ENCODE measurements at places on chromosomes 4 and X.

DNA sequence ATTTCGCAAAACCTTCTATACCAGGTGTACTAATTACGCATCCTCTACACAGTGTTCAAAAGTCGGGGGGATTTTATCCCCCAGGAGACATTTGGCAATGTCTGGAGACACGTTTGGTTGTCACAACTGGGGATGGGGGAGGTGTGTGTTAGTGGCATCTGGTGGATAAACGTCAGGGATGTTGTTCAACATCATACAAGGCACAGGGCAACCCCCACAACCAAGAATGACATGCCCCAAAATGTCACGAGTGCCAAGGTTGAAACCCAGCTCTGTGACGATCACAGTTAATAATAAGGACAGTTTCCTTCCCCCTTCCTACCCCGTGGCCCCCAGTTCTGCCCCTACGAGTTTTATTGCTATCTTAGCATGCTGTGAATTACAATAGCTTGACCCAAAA is 15.9 kb upstream of the SEL1L3 start:
- peak; percentile 40 for DNase-seq

GRCh38 chrX:143674926-143675325 is 39.0 kb upstream of the SLITRK4 start:
- no peak for DNase-seq

DNA sequence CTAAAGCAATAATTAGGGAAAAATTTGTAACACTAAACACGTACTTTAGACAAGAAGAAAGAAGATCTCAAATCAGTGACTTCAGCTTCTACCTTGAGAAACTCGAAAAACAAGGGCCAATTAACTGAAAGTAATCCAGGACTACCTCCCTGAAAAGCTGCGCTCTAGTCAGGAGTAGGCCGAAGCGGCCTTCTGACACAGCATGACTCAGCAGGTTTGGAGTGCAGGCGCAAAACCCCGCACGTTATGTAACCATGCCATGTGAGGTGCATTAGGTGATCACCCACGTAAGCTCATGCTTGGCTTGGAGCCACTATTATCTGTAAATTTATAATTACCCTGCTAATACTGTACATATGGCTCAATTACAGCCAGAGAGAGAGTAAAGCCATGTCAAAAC is 52.8 kb upstream of the CCDC149 start:
- DNase-seq = no peak

- no peak for DNase-seq
These were observed 587.1 kb upstream of the CPEB2 start for GRCh38 chr4:14415146-14415545.

GRCh38 chr4:56976837-56977320 is 527 bp downstream of the NOA1 start:
- no peak for DNase-seq

GRCh38 chr4:141636771-141637460 is 533 bp downstream of the IL15 start:
- DNase-seq = no peak

DNA sequence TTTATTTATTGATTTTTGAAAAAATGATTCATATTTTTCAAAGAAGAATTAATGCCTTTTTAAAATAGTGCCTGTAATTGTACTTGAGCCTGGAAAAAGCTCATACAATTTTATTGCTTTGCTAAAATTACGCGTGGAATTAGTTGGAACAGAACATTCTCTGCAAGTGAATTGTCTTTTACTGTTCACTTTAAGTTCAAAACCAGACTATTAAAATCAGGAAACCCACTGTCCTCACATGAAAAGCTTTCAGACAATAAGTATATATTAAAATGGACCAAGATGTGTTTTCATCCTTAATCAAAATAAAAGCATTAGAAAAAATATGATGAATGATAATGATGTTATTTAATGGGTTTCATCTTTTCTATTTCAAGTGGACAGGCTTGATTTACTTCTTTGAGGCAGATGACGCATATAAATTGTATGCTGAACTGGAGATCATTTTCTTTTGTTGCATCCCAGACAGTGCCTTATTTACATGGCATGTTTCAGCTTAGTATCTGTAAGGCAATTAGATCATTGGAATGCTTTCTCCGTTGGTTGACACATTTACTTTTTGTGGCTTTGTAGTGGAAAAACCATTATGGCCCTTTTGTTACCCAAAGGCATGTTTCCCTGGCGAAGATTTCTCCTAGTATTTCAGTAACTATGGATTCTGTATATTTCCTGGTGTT is 299.0 kb upstream of the MAGEC2 start:
- DNase-seq = no peak

DNA sequence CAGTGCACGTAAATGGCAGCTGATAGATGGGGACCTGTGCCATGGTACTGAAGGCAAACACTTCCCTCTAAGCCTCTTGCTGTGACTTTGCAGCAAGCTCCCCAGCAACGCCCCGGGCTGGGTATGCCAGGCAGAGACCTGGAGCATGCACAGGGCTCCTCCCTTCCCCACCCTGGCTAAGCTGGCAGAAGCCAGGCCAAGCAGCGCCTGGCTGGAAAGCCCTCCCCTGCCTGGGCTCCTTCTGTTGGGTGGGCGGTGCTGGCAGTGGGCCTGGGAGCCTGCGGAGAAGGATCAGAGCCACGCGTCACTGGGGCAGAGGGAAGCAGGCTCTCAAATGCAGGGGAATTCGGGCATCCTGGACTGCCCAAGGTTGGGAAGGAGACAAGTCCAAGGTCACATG is 3.6 kb downstream of the ATP2B3 start:
- no peak for DNase-seq

DNA sequence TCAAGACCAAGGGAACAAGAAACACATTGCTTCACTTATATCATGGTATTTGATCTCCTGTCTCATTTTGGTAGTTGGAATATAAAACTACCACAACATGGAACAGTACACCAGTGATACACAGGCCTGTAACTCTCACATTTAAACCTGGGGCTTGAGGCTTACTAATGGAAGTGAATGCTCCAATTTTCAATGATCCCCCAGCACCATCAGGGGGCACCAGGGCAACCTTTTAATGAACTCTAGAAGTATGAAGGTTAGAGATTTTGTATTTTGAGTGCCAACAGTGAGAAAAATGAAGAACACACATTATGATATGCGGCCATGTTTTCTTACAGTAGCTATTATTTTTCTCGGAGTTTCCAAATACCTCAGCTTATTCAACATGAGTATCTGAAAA is 50.7 kb downstream of the C4orf33 start:
- no peak for DNase-seq

DNA sequence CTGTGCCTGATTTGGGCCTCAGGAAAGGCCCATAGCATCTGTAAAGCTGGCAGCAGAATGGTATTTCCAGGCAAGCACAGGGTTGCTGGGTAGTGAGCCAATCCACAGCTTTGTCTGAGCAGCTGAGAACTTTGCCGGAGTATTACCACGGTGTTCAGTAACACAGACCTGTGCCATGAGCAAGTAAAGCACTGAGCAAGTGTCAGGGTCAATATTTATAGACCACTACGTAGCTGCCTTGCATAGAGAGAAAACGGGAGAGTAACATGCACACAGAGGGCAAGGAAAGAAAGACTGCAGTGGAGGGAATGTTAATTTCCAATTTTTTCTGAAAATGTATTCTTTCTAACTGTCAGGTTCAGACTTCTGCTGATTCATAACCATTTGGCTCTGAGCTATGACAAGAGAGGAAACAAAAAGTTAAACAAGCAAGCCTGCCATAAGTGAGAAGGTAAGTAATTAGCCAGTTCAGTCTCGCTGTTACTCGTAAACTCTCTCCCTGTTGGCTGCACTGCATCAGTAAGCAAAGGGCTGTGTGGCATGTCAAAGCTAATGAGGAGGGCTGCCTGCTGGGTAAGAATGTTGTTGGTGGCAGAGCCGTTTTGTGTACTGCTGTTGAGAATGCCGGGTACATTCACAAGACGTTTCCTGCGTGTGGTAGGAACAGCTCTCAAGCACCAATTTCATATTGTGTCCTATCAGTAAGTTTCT is 238.1 kb downstream of the BMPR1B start:
- DNase-seq = no peak

DNA sequence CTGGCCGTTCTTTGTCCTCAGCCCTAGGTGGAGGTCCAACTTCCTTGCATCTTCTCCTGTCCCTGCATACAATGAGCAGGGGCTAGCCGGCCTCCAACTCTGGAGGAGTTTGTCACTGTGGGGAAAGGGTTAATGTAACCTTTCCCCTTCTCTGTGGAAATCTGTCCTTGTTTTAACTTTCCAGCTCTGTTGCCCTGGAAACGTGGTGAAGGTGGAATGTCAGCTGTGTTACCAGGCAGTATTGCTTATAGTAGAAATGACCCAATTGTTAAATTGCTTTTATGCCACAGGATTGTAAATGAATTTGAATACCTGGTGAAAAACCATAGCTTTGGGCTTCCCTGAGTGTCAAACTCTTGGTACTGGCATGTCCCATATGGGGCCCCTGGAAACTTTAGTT is 131.6 kb upstream of the SCML1 start:
- DNase-seq = no peak

GRCh38 chr4:183287677-183288076 is 32.4 kb downstream of the CLDN22 start:
- no peak for DNase-seq

GRCh38 chrX:22105231-22105630 is 73.1 kb downstream of the PHEX start:
- DNase-seq = no peak

DNA sequence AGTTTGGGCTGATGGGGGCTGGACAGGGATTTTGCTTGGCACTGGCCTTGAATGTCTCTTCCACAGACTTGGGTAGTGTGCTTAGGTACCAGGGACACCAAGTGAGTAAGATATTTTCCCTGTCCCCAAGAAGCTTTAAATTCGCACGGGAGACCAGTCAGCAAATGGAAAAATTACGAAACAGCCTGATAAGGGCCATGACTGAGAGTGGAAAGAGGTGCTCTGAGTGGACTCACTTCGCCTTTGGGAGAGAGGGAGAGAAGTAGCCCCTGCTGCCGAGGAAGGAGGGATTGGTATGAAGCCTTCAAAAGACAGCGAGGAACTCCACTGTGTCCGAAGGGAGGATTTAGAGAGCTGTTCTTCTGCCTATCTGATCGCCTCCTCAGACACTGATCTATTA is 2.6 kb downstream of the LSM6 start:
- DNase-seq = no peak

DNA sequence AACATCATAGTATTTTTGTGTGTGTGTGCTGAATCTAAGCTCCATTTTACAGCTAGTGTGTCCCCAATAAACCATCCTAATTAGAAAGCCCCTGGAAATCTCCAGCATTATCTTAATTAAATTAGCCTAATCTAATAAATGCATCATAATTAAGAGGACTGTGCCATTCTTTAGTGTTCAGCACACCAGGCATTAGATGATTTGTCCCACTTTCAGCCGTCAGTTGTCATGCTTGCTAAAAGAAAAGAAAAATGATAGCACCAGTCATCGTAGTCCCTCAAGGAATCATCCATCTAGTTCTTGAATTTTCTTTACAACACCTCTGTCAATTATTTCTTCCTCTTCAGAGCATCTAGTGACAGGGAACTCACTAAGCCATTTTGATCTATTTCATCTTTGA is 155.9 kb downstream of the PALLD start:
- DNase-seq = no peak

GRCh38 chr4:122121593-122121992 is 30.5 kb upstream of the BLTP1 start:
- no peak for DNase-seq

- DNase-seq = no peak
These were observed 326.6 kb upstream of the F9 start for GRCh38 chrX:139203651-139204570.

- no peak for DNase-seq
These were observed 34.3 kb upstream of the PPP2R2C start for GRCh38 chr4:6506616-6507140.

GRCh38 chrX:78314561-78314960 is 12.8 kb downstream of the CYSLTR1 start:
- peak; percentile 72 for DNase-seq

DNA sequence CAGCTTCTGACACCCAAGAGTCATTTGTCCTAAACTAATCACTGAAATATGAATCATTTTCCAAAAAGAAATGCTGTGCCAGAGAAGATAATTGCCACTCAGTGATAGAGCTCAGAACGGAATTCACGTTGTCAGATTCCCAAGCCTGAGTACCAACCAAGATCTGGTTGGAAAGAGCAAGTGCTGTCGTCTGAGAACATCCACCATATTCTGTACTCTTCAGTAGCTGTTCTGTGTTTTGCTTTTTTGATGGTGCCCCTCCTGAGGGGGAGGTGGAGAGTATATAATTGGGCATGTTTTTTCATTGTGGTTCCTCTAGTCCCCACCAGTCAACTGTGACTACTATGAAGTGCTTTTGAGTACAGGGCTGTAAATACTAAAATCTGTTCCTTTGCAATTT is 13.2 kb downstream of the RUFY3 start:
- no peak for DNase-seq

DNA sequence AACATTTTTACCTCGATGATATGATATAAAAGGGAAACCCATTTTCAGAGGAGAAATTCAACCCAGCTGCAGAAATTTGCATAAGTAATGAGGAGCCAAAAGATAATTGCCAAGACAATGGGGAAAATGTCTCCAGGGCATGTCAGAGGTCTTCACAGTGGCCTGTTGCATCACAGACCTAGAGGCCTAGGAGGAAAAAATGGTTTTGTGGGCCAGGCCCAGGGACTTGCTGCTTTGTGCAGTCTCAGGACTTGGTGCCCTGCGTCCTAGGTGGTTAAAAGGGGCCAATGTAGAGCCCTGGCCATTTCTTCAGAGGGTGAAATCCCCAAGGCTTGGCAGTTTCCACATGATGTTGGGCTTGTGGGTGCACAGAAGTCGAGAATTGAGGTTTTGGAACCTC is 106.9 kb downstream of the CPXCR1 start:
- DNase-seq = no peak

- no peak for DNase-seq
These were observed 14.4 kb downstream of the UVSSA start for GRCh38 chr4:1361431-1361830.

DNA sequence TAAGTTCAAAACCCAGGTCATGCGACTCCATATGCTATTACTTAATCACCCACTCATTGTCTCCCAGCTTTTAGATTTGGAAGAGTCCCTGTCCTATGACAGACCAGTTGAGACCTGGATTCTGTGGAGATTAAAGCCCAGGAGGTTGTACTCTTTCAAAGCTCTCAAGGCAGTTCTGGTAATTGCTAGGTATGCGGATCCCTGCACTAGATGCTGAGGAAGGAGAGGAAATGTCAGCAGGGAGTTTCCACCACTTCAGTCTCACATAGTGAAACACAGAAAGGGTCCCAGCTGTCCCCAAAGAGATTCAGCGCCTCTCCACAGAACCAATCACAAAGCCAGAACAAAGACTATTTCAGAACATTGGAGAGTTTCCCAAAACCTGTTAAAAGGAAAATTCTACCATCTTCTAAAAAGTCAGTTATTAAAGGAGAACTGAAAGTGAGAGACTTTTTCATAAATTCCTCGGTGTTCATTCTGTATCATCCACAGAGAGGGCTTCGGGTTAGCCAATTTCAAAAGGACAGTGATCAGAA is 53.4 kb downstream of the IRF2 start:
- DNase-seq = peak; percentile 71

GRCh38 chr4:168540503-168541265 is 43.8 kb downstream of the PALLD start:
- DNase-seq = no peak

All from MV-4-11 (cell line).